ENCODE measurements at places on chromosomes 2 and 18.

DNA sequence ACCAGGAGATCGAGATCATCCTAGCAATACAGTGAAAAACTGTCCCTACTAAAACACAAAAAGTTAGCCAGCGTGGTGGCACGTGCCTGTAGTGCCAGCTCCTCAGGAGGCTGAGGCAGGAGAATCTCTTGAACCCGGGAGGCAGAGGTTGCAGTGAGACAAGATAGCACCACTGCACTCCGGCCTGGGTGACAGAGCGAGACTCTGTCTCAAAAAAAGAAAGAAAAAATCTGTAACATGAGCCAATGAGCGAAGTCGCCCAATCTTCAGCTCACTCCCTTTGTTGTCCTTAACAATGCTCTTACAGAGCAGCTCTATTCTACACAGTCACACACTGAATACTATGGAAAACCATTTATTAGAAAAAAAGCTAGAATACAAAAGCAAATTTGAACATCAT is 22.0 kb downstream of the FAM98A start:
- DNase-seq, result no peak

DNA sequence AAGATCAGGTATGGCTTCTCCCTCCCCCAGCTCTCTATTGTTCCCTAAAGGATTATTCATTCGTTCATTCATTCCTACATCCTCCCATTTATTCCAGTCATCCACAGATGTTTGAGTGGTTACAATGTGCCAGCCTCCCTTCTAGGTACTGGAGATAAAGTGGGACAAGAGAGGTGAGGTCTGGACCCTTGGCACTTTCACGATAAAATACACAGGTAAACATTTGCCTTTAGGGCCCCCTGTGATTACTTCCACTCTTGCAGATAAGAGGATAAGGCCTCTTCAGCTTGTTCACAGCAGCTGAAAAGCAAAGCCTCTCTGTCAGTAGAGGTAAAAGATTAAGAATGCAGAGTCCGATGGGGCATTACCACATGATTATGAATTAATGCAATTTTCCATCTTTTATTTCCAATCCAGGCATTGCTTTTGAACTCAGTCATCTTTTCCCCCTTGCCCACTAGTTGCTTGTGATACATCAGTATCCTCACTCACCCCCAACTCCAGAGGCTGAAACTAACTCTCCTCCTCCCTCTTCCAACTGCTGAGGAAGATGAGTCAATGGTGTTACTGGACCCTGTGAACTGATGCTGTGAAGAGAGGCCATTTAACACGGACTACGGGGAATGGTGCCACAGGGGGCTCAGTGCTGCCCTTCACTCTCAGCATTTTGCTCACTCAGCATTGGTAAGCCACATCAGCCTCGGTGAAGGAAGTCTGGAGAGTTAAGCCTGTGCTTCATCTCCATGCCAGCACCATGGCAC is 1.1 kb upstream of the DPP4 start:
- DNase-seq, result no peak

DNA sequence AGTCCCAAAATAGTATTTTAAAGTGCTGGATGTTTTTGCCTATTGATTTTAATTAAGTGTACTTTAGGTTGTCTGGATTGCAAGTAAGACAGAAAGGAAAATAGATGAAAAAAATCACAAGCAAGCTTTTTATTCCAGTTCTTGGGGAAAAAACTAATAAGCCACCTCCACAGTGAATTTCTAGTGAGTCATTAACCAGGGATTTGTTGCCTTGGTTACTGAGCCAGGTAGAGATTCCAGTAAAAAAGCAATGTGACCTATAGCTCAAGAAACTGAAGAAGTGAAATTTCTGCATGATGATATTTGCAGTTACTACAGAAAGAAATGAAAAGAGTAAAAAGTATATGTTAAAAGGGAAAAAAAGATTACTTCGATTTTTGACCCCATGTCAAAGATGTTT is 160.6 kb downstream of the METTL4 start:
- DNase-seq, result no peak

- no peak for DNase-seq
Measured at GRCh38 chr18:36813824-36814223, 15.0 kb downstream of the TPGS2 start.

GRCh38 chr2:160429248-160430000 is 64.2 kb downstream of the RBMS1 start:
- DNase-seq, result no peak

GRCh38 chr2:118032169-118033013 is 18.5 kb upstream of the CCDC93 start:
- no peak for DNase-seq

GRCh38 chr18:6017171-6017570 is 121.8 kb upstream of the TMEM200C start:
- no peak for DNase-seq

GRCh38 chr2:196851088-196851487 is 41.9 kb upstream of the C2orf66 start:
- DNase-seq, result no peak

DNA sequence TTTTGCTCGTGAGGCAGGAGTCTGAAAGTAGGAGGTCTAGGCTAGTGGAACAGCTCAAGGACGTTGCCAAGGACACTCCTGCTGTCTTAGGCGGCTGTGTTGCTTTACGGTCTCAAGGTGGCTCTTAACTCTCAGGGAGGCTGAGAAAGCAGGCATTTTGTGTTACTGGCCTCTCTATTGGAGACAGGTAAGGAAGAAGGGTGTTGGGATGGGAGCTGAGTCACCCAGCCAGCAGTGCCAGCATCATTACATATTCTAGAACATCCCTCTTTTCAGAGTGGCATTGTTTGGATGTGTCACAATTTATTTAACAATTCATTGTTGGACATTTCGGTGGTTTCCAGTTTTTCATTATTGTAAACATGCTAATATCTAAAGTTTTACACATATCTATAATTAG is 30.8 kb upstream of the TMEM214 start:
- DNase-seq, result no peak

- DNase-seq, result no peak
Measured at GRCh38 chr2:216636551-216637450, 3.6 kb downstream of the IGFBP2 start.

- DNase-seq, result no peak
Measured at GRCh38 chr2:207155516-207156444, 10.0 kb downstream of the KLF7 start.

DNA sequence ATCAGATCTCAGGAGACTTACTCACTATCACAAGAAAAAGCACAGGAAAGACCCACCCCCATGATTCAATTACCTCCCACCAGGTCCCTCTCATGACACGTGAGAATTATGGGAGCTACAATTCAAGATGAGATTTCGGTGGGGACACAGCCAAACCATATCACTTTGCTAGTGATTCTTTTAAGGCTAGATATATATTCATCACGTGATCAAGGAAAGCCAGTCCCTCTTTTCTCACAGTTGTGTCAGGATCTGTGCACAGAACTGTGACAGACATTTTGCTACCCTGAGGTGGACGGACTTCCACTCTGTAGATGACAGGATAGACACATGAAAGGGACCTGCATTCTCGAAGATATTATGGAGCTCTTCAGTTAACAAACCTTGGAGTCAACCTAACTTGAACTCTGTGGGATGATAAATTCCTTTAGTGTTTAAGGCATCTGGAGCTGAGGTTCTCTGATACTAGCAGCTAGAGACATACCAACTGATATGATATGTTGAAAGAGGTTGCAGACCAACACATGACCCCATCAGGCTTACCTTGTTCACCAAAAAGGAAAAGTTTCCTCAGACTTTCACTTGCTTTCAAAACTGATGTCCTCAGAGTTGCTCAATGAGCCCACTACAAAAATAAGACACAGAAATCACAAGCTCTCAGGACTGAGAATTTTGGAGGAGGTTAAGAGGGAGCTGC is 66.3 kb upstream of the SCG2 start:
- DNase-seq, result no peak

DNA sequence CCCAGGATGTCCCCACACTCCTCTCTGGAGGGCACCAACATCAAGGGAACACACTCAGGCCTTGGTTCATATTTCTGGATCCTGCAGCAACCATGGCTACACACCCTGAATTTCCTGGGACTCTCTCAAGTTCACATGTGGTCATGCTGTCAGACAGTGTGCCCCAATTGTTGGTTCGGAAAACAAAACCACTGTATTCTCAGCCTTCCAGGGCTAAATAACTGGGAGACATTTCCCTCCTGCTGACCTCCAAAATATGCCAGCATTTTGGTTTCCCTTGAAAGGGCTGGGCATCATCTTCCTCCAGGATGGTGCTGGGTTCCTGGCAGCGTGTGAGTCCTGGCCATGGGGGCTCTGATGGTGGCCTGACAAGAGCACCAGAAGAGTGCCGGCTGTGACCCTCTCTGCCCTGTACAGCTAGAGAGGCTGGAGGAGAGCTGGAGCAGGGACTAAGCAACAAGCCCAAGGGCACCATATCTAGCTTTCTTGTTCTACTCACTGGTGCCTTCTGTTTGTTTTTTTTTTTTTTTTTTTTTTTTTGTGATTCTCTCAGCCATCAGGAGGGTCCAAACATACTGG is 37.5 kb upstream of the WIPF1 start:
- DNase-seq, result no peak

- no peak for DNase-seq
Measured at GRCh38 chr2:43184339-43184895, 42.0 kb downstream of the ZFP36L2 start.

- DNase-seq, result no peak
Measured at GRCh38 chr2:71749671-71750101, 296.3 kb downstream of the DYSF start.

DNA sequence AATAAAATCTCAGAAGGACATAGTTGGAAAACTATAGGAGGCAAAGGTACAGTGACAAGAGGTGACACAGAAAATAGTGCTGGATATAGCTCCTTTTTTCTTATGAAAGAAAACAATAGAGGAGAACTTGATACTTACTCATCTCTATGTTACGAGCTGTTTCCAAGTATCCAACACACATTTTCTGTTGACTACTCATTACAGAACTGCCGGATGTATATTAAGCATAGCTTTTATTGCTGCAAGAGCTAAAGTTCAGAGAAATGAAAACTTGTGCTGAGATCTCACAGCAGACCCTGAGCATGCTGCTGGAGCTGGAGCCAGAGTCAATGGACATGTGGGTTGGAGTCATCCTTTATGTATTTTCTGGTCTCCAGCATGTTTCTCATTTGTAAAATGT is 210.0 kb upstream of the NT5C1B start:
- no peak for DNase-seq
